Activated CD4-positive, alpha-beta T cell treated with anti-CD3 and anti-CD28 coated beads, Interleukin-2, Interleukin-6, amounts not matched to agents 100 ng/mL and 50 ng/mL, durations not matched to agents 16 hours and 8 hours (primary cell): ENCODE measurements at places on chromosomes 2 and 18.

GRCh38 chr2:60634438-60634837 lies 81.0 kb upstream of the BCL11A start:
- DNase-seq: no peak

DNA sequence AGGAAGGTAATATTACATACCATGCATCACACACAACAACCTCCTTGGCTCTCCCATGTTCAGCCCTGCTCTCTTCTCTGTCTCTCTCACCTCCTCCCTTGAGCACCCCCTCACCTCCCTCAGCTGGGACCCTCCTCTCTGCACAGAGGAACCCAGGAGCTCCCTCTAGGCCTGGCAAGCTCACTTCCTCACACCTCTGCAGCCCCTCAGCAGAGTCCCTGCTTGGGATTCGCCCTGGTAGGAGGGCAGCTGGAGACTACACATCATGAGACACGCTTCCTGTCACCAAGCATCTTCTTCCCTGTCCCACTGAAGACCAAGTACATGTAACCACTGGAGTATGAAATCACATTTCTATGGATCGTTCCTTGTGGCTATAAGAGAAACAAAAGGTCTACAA lies 51.0 kb downstream of the ADD2 start:
- DNase-seq: no peak

- peak; percentile 35 for DNase-seq
Measured at GRCh38 chr2:152861349-152861942, 143.0 kb downstream of the ARL6IP6 start.

DNA sequence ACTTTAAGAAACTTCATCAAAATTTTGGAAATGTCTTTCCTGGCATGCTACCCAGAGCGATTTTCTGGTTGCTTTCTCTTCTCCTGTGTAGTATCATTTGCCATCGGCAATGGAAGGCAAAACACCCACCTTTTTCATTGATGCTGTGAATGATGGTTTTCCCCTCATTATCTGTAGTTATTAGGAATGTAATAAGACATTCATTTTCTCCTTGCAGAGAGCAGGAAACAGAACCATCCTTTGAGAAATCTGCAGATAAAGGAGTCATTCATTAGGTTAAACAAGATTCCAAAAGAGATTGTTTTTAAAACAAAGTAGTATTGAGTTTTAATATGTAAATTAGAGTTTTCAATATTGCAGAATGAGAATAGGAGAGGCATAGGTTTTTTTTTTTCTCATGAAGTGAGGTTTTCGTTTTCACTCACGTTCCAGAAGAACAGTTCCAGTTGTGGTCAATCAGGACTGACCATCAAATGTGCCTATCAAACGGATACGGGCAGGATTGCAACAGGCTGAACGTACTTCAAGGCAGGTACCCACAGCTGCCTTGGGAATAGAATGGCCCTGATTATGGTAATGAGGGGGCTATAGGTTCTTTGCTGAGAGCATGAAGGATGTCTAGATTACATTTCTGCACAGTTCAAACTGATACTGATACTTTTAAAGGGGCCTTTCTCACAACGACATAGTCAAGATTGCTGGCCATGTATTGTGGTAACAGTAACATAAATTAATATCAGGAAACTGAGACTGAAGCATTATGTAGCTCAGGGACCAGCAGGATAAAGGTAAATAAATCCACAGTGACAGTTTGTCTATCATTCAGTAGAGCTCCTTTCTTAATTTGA lies 49.8 kb upstream of the PLA2R1 start:
- DNase-seq: no peak

- peak; percentile 3 for DNase-seq
Measured at GRCh38 chr2:17538844-17539554, 1.5 kb upstream of the VSNL1 start.
